ENCODE measurements at places on chromosomes 11 and 22.

DNA sequence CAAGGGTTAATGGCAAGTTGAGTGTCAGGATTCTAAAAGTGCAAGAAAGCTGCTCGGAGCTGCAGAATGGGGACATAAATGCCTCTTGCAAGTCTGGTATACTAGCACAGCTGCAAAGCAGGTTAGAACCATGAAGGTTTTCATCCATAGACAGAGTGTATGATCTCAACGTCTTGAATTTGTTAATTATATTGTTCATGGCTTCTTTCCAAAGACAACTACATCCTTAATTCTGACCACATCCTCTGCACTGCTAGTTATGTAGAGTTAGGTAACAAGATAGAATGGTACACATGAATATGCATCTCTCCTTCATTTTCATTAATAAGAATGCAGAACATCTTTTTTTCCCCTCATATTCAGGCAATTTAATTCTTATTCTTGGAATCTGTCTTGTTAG, 34.2 kb downstream of the EXPH5 start:
- no peak for DNase-seq

DNA sequence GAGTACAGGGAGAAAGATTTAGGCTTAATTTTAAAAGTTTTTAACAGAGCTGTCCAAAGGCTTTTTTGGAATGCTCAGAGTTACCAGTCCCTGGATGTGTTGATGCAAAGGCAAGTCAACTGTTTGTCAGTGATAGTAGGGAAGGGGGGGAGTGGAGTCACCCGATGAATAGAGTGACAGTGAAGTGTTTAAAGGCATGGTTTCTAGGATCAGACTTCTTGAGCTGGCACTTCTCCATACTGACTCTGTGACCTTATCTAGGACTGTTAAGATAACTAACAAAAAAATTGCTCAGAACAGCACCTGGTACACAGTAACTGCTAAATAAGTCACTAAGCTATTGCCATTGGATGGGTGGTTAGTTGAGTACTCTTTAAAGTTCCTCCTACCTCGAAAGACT, 11.3 kb upstream of the RAG2 start:
- no peak for DNase-seq

GRCh38 chr22:37183432-37184379, 4.3 kb downstream of the C1QTNF6 start:
- DNase-seq, result no peak

GRCh38 chr11:8258784-8259183, 4.9 kb downstream of the LMO1 start:
- DNase-seq, result no peak

- DNase-seq, result no peak
Observed at GRCh38 chr11:12377106-12377823, at the start of gene PARVA. Gene PARVA, plus strand, starts transcription at chr11:12377571. Its CDS starts 77 bp downstream, at chr11:12377648.

- DNase-seq, result no peak
Observed at GRCh38 chr11:18393581-18394274, 635 bp upstream of the LDHA start.

- no peak for DNase-seq
Observed at GRCh38 chr22:46030231-46030880, 53.4 kb upstream of the WNT7B start.

DNA sequence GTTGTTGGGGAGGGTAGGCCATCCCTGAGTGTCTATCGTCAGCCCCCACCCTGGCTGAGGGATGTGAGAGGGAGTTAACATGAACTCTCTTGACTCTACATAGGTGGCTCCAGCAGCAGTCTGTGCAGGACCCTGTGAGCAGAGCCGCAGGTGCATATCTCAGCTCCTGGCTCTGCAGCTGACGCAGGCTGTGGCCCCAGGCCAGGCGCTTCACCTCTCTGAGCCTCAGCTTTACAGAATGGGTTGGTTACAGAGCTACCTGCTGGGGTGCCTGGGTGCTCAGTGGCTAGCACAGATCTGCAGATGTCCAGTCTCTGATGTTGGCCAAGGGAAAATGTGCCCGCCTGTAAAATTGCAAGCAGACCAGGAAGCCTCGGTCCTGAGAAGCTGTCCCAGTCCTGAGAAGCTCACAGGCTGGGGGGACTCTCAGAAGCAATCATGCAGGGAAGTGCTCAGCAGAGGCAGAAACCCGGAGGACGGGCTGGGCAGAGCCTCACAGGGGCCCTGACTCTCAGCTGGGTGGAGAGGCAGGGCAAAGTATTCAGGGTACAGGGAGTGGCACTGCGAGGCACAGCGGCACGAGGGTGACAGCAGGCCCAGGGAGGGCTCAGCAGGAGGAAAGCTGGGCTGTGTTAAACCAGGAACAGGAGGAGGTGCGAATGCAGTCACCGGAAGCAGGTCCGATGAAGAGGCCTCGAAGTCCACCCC, 15.9 kb upstream of the LRP5 start:
- DNase-seq, result no peak

GRCh38 chr11:102266099-102266498, 51.2 kb upstream of the BIRC3 start:
- no peak for DNase-seq

DNA sequence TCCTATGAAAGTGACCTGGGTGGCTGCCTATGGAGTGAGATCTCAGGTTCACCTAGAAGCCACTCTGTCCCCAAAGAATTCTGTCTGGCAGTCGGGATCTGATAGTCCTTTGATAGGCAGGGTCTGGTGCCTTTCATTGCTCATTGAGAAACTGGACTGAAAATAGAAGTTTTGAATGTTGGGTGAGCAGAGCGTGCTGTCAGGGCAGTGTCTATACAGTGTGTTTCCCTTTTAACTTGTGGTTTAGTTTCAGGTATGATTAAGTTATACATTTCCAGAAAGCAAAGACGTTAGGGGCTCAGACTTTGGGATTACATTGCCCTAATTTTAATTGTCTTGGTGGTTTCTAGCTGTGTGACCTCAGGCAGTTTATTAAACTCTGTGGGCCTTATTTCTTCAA, 111.3 kb upstream of the PAX6 start:
- DNase-seq, result no peak

DNA sequence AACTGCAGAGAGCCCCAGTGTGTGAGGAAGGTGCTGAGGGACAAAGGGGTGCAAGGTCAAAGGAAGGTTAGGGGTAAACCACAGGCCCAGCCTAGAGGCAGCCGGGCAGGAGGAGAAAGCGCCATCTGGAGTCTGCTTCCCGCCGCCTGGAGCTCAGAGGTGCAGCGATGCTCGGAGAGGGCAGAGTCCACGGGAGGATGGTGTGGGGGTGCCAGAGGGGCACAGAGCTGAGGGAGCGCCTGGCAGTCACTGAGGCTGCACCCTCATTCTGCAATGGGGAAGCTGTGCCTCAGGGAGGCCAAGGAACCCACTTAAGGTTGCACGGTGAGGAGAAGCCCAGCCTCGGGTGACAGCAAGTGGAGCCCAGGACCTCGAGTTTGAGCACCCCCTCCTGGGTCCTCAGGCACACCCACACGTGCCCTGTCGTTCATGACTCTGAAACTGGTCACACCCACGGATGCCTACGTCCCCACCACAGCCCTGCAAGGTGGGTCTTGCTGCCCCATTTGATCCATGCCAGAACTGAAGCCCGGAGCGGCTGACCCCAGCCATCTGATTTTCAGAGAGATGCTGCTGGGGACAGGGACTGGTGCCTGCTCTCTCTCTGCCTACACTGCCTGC, 1.6 kb downstream of the IL2RB start:
- DNase-seq, result no peak

DNA sequence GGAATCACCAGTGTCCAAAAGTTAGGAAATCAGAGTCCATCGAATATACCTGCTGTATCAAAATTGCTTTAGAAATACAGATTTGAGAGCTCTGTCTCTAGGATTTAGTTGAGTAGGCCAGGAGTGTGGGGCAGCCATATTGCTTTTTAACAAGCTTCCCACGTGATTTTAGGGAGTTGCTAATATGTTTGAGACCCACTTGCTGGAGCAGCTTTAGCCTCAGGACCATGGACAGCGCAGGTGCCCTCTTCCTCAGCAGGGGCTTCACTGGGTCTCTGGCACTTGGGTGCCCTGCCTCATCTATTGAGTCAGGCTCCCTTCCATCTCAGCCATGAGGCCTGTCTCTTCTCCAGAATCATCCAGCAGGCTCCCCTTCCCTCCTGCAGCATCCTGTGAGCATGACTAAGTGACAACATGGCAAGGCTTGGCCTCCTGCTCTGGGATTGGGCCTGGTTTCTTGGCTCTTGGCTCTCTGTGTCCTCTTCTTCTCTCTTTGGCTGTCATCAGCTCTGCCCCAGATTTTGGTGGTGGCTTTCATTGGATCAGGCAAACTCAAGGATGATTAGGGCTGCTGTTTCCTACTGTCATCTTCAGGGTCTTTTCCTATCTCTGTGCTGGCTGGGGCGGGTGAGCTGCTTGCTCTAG, 70.0 kb downstream of the SGSM1 start:
- DNase-seq, result no peak

- no peak for DNase-seq
Observed at GRCh38 chr11:91373497-91373896, 851.1 kb upstream of the FAT3 start.

Measured in stimulated activated CD8-positive, alpha-beta memory T cell treated with anti-CD3 and anti-CD28 coated beads, Interleukin-15, amount 100 ng/mL, for 4 hours (primary cell).